ENCODE measurements at places on chromosomes 1 and 21.

- DNase-seq = peak; percentile 77
Observed at GRCh38 chr1:205495237-205495823, 9.1 kb upstream of the CDK18 start.

DNA sequence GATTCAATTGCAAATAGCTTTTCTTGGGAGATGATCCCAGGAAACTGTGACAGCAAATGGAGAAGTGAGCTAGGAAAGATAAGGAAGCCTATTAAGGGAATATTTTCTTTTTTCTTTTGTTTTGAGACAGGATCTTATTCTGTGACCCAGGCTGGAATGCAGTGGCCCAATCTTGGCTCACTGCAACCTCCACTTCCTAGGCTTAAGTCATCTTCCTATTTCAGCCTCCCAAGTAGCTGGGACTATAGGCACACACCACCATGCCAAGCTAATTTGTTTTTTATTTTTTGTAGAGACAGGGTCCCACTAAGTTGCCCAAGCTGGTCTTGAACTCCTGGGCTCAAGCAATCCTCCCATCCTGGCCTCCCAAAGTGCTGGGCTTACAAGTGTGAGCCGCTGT is 433.7 kb downstream of the RPS6KC1 start:
- DNase-seq = no peak

GRCh38 chr21:14479241-14479786 is 66.8 kb downstream of the SAMSN1 start:
- no peak for DNase-seq

- no peak for DNase-seq
Observed at GRCh38 chr21:29342363-29342957, 43.7 kb downstream of the BACH1 start.

- no peak for DNase-seq
Observed at GRCh38 chr1:192756314-192756713, 52.5 kb upstream of the RGS2 start.

DNA sequence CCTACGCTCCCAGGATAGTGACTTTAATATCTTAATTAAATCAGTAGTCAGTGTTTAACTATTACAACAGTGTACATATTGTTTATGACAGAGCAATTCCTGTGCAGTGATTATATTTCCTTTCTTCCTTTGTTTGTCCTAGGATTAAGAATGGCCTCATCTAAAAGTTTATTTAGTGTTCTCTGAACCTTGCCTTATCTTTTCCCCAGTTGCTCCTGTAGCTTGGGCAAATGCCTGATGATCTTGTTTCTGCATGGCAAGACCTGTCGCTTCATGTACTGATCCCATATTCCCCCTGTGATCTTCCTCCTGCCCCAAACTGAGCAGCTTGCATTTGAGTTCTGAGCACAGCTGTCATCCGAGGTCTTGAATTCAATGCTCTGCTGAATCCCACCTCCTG is 69.1 kb upstream of the STUM start:
- no peak for DNase-seq

- DNase-seq = no peak
Observed at GRCh38 chr1:6638226-6638625, 13.6 kb downstream of the THAP3 start.

GRCh38 chr1:67429528-67430357 is 459 bp downstream of the SERBP1 start:
- DNase-seq = no peak
